ENCODE measurements at places on chromosomes 16 and 17.

- DNase-seq = no peak
Observed at GRCh38 chr17:61846088-61846487, 17.2 kb downstream of the BRIP1 start.

GRCh38 chr17:49595328-49595727 is 19.7 kb downstream of the NXPH3 start:
- no peak for DNase-seq

GRCh38 chr16:78570399-78571141 is 471.1 kb downstream of the WWOX start:
- no peak for DNase-seq

- no peak for DNase-seq
Observed at GRCh38 chr17:48269209-48269608, 160.8 kb downstream of the SKAP1 start.

DNA sequence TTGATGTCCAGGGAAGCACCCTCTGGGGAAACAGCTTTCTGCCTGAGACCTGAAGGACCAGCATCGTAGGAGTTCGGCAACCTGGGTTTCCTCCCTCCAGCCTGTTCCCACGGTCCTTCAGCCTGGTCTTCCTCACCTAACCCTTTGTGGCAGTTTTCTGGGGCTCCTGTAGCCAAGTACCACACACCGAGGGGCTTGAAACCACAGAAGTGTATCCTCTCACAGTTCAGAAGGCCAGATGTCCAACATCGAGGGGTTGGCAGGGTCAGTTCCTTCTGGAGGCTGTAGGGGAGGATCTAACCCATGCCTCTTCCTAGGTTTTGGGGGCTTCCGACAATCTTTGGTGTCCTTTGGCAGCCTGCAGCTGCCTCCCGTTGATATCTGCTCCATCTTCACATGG is 381.0 kb upstream of the TNRC6C start:
- no peak for DNase-seq

- no peak for DNase-seq
Observed at GRCh38 chr16:10616756-10617640, 36.6 kb upstream of the EMP2 start.

- no peak for DNase-seq
Observed at GRCh38 chr17:1239210-1239609, 31.0 kb upstream of the BHLHA9 start.

DNA sequence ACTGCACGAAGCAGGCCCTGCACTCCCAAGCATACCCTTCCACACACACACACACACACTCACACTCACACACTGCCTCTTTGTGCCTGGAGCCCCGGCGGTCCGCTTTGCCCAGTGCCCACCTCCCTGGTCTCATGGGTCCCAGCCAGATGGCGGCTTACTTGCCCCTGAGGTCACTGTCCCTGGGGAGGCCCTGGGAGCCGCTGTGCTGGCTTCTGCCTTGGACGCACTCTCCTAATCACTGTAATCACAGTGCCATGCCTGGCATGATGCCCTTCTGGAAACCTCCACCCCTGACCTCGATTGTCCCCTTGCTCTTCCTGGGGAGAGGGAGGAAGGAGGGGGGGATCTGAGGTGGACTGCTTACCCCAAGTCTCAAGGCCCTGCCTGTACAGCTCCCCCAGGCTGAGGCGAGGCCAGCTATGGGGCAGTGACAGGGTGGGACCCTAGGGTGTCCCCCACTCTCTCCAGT is 36.0 kb downstream of the ARHGAP23 start:
- no peak for DNase-seq

DNA sequence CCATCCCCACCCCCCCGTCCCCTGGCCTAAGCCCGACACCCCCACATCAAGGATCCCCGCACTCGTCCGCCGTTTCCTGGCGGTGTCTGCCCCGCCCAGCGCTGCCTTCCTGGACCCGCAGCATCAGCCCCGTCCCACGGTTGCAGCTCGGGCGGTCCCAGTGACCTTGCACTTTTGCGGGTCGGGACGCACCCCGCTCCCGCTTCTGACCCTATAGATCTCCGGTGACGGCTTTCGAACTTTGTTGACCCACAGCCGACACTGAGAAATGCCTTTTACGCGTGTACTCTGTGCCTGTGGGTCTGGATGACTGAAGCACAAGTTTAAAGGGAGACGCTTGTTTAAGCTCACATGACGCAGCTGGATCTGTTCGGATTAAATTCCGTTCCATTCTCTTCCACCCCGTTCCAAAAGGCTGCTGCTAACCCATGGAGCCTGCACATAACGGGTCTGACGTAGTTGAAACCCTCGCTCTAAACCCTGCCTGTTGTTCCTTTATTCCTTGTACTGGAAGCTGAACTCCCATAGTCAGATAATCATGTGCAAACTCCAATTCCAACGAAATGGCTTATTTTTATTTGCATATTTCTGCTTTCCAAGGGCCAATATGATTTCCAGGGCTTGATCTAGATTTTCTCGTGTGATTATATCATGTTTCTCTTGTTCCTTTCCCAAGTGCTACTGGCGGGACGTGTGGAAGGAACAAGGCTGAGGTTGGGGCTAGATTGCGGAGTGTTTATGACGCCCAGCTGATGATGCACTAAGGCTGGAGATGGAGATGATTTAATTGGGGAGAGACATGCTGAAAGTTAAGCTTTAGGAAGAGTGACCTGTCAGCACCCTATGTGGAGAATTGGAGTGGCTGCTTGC is 834 bp downstream of the FLYWCH1 start:
- no peak for DNase-seq

- DNase-seq = no peak
Observed at GRCh38 chr17:29008591-29008990, 2.8 kb upstream of the SEZ6 start.

GRCh38 chr17:50920891-50921586 is 54.9 kb upstream of the TOB1 start:
- no peak for DNase-seq

DNA sequence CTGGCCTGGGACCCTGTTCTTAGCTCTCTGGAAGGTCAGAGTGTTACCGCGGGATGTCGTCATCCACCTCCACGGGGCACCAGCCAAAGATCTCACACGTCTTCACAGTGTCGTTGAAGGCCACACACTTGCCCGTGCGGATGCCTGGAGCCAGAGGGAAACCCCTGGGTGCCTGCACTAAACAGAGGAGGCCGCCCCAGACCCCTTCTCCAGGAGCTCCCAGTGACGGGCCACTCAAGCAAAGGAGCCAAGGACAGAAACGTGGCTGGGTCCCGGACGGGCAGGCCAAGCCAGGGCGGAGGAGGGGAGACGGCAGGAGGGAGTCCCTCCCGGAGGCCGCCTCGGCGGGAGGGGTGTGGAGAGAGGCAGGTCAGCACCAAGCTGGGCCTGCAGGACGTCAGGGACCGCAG is 11.0 kb upstream of the CAMKK1 start:
- DNase-seq = no peak

- DNase-seq = no peak
Observed at GRCh38 chr16:89601906-89602272, 11.6 kb upstream of the DPEP1 start.

GRCh38 chr17:81907219-81908145 is 3.7 kb downstream of the PCYT2 start:
- no peak for DNase-seq
